ENCODE measurements at places on chromosomes 12 and 14. TPM values are rescaled to one million over a fixed set of nuclear protein-coding genes. Genes with fewer than 3 reads are reported as not detected.
A peak's percentile ranks its signal among the peaks of the same experiment; 100 is the strongest.

DNA sequence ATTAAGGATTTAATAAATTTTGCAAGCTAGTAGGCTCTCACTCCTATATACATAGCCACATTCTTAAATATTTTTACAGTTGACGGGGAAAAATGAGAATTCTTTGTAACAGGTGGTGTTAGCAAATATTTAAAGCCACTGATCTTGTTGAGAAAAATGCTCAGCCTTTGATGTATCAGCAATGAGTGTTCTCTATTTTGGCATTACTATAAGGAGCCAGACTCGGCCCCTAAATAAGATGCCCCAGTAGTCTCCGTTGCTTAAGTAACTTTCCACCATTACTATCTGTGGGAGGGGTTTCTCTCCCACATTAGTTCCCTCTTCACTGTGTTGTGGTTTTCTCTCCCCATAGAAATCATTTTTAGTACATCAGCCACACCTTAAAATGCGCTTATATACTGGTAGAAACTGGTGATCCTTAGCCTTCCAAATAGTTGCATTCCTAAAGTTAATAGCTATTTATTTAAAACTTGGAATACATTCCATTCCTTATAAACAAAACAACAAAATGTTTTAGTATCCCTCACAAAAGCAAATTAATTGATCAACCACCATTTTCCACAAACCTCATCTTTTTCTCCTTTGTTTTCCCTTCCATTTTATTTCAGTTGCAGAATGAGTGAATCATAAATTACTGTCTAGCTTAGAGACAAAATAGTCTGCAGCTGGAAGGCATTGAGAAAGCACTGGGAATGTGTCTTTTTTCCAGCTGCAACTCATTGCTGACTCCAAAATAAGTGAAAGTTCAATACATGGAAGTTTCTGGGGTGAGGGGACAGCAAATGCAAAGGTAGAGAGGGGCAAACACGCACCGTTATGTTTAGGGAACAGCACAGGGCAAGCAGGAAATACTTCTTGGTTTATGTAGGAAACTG, 84.7 kb upstream of the FERMT2 start:
- no peak overlapping the region for H3K27ac ChIP-seq
- H3K4me3 ChIP-seq = no peak overlapping the region
- H3K4me1 ChIP-seq = peaks cover 7% of the 10 kb centered on the region
- H3K27me3 ChIP-seq = no peaks in the 10 kb centered on the region
- H3K36me3 ChIP-seq = no peaks in the 10 kb centered on the region

DNA sequence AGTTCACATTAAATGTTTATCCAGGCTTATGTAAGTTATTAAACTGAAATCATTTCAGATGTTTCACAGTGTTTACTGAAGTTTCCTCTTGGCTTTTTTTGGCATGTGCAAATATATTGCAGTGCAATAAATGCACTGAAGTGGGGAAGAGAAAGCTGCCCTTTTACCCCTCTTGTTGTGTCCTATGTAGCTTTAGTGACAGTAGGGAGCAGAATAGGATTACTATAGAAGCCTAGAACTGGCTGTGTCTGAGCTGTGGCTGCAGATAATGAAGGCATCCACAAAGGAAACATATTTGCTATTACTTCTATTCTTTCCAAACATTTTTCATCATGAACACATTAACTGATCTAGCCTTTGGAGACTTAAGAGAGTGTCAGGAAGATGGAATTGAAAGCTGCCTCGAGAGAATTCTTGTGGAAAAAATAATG, 24.1 kb upstream of the CNTN1 start:
- H3K27ac ChIP-seq = no peak overlapping the region
- no peak overlapping the region for H3K4me3 ChIP-seq
- H3K27me3 ChIP-seq = no peaks in the 10 kb centered on the region
- no peaks in the 10 kb centered on the region for H3K36me3 ChIP-seq
- no peak for DNase-seq

DNA sequence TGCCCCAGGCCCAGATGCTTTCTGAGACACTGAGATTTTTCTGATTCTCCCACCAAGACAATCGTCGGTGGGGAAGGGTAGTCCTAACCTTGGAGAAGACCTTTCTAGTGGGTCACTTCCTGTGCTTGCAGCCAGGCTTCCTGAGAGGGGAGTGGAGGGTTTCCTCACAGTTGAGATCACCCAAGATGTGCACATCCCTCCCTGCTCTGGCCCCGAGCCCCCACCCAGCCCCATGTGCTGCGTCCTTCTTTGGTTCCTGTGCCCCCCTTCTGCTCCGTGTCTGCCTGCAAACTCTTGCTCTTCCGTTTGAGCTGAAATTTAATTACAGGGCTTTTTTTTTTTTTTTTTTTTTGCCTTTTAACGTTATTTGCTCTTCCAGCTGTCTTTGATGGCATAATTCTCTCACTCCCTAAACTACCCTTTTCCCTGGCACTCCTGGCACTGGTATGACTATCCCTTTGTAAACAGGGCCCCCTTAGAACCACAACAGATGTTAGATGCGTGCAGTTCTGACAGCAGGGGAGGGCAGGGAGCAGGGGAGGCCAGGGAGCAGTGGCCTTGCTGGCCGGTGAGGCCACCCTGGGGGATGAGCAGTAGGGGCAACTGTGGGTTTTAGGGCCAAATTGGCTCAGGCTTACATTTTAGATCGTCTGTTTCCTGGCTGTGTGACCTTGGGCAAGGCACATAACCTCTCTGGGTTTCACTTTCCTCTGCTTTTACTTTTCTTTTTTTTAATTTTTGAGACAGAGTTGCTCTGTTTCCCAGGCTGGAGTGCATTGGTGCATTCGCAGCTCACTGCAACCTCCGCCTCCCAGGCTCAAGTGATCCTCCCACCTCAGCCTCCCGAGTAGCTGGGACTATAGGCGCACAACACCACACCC, 144.5 kb downstream of the PHETA1 start:
- H3K4me1 ChIP-seq = no peaks in the 10 kb centered on the region
- no peak overlapping the region for H3K27ac ChIP-seq
- no peaks in the 10 kb centered on the region for H3K27me3 ChIP-seq
- no peak for DNase-seq
- no peak overlapping the region for H3K4me3 ChIP-seq
- H3K36me3 ChIP-seq = no peaks in the 10 kb centered on the region

DNA sequence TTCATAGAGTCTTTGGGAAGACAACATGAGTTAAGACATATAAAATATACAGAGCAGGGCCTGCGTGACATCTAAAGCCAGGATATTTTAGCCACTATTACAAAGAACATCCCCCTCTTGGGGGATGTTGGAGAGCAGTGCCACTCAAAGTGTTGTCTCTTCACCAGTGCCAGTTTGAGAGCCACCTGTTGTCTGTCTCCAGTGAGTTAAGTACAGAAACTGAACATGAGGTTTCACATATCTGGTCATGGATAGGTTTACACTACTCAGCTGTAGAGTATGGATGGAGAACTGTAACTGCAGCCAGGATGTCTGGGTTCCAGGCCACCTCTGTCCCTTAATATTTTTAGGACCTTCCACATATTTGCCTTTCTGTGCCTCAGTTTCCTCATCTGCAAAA, 39.1 kb downstream of the RNFT2 start:
- DNase-seq = no peak
- no peaks in the 10 kb centered on the region for H3K4me1 ChIP-seq
- H3K27me3 ChIP-seq = no peaks in the 10 kb centered on the region
- H3K4me3 ChIP-seq = no peak overlapping the region

DNA sequence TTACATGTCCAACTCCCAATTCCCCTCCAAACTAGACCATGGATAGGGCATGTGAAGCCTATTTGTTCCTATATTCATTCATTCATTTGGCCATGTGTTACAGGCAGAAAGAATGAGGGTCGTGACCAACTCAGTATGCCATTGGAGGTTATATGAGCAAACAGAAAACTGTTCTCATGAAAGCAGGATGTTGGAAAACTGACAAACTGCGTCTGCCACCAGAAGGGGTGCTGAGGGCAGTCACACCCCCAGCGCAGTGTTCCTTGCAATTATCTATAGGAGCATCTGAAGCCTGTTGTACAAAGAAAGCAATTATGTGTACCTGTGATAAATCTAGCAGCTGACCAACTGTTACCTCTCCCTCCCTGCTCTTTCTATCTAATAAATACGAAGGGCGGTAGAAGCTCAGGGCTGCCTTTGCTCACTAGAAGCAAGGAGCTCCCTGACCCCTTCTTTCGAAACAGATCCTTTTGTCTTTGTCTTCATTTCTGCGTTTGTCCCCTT, 21.1 kb downstream of the ENTPD5 start:
- no peak overlapping the region for H3K27ac ChIP-seq
- no peaks in the 10 kb centered on the region for H3K27me3 ChIP-seq
- no peaks in the 10 kb centered on the region for H3K4me1 ChIP-seq
- H3K4me3 ChIP-seq = no peak overlapping the region

DNA sequence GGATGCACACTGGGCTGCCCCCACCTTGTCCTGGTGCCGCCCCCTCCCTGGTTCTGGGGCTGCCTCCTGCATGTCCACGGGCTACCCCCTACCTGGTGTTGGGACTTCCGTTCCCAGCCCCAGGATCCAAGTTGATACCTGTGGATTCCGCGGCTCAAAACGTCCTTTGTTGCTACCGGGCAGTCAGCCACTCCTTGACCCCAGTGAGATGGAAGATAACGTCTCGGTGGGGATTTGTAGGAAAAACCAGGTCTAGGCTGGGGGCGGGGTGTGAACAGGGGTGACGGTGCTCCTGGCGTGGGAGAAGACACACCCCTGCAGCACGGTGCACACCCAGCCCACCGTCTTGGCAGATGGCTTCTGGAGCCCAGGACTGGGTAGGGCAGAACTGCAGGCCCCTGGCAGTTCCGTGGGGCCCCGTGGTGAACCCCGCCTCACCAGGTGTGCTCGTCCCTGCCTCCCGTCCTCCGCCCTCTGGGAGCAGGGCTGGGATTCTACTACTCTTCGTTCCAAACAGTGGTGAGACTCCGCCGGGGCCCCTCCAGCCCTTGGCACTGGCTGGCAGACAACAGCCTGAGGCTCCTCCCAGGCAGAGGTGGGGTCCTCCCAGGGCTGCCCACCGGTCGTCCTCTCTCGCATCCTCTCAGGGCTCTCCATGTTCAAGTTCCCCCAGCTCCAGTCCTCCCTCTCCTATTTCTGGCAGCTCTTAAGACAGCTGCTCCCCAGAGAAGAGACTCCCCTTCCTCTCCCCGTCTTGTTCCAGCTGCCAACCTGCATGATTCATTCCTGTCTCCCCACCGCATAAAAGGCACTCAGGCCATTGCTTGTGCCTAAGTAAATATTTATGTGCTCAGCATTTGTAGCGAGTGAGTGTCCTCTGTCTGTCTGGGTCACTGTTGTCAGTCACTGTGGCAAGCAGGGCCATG, 75.5 kb downstream of the FBXL14 start:
- DNase-seq = peak; percentile 94
- H3K4me3 ChIP-seq = peak overlapping the region; percentile 58
- peak overlapping the region; percentile 71 for H3K27ac ChIP-seq
- H3K27me3 ChIP-seq = no peaks in the 10 kb centered on the region

DNA sequence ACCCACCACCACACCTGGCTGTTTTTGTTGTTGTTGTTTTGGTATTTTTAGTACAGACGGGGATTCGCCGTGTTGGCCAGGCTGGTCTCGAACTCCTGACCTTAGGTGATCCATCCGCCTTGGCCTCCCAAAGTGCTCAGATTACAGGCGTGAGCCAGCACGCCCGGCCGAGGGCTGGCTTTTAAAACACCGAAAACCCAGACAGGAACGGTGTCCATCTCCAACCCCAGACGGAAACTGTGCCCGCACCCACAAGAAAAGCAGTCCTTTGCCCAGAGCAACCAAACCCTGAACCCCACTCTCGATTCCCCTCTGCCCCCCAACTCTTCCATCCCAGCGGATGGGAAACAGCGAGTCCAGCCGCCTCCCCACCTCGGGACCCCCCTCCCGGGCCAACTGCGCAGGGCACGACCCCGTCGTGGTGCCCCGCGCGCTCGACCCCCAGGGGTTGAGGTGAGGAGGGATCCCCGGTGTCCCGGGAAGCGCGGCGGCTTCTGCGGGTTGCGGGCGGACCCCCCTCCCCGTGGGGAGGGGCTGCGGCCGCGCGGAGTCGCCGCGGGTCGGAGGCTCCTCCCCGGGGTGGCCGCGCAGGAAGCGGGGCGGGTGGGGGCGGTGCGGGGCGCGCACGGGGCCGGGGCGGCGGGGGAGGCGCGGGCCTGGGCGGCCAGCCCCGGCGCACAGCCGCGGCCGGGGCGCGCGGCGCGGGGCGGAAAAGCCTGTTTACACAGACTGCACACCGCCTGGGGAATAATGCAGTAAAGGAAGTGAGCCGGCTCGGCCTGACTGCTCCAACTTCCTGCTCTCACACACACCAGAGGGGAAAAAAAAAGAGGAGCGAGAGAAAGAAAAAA, at the start of gene ELK3:
Gene ELK3 (plus strand): TSS at position 651 of the 851 bp plus-strand sequence.
- peak within 1 kb of the TSS; percentile 96 for H3K4me3 ChIP-seq
- no peaks in the 10 kb centered on the region for H3K36me3 ChIP-seq
- peaks cover 22% of the 10 kb centered on the region for H3K4me1 ChIP-seq
- no peak for DNase-seq
- peak within 1 kb of the TSS; percentile 99 for H3K27ac ChIP-seq

GRCh38 chr12:6345319-6346091, 3.6 kb upstream of the TNFRSF1A start:
- H3K4me3 ChIP-seq = no peak overlapping the region
- peak overlapping the region; percentile 3 for H3K27ac ChIP-seq
- peaks cover 23% of the 10 kb centered on the region for H3K4me1 ChIP-seq
- H3K36me3 ChIP-seq = no peaks in the 10 kb centered on the region
- no peaks in the 10 kb centered on the region for H3K27me3 ChIP-seq

DNA sequence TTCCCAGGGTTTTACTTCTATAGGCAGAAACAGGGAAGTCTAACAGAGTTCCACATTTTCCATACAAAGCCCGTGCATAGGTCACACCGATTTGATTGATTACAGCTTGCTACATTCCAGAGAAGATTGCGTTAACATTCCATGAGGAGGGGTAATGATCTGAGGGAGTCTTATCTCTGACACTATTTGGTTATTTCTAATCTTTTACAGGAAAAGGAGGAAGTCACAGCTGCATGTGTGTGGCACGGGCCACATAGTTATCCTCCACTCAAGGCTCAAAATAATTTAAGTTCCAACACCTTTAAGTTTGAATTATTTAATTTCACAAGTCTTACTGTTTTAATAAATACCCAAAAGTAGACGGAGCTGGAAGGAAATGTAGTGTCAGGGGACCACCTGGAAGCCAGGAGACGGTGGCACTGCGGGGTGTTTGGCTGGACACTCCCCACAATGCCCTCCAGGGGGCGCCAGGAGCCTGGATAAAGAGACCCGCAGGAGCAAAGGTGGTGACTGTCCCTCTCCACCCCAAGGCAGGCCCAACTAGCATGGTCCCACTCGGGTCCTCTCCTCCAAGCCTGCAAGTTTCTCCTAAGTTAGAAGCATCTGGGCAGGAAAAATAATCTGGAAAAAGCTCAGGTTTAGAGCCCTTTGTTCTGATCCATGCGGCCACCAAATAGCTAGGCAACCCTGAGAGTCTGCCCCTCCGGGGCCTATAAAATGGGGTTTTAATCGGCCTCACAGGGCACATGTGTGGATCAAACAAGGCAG, 20.2 kb downstream of the KRT8 start:
- no peaks in the 10 kb centered on the region for H3K27me3 ChIP-seq
- DNase-seq = no peak
- H3K36me3 ChIP-seq = no peaks in the 10 kb centered on the region
- no peak overlapping the region for H3K27ac ChIP-seq
- no peaks in the 10 kb centered on the region for H3K4me1 ChIP-seq

AQP2 gene
- not detected for polyA plus RNA-seq

NOPCHAP1 gene
- polyA plus RNA-seq = 16.7 TPM

TPH2 gene
- not detected for polyA plus RNA-seq

ANKRD9 gene
- polyA plus RNA-seq = 4.9 TPM

DCN gene
- 1.1 TPM for polyA plus RNA-seq

Measured in keratinocyte (primary cell).